ENCODE measurements at places on chromosomes 2 and 18. TPM values are rescaled to one million over a fixed set of nuclear protein-coding genes. Genes with fewer than 3 reads are reported as not detected.

DNA sequence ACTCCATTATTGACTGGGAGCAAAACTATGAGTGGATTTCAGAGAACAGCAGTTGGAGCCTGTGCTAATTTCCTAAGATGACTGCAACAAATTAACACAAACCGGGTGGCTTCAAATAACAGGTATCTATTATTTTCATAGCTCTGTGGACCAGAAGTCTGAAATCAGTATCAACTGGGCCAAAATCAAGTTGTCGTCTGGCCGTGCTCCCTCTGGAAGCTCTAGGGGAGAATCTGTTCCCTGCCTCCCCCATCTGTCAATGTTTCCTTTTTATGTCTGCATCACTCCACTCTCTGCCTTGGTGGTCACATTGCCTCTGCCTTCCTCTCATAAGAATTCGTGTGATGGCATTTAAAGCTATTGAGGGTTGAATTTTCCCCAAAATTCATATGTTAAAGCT lies 269.8 kb downstream of the TMX3 start:
- no peak overlapping the region for H3K27ac ChIP-seq
- DNase-seq, result no peak
- no peaks in the 10 kb centered on the region for H3K36me3 ChIP-seq
- H3K27me3 ChIP-seq, result no peaks in the 10 kb centered on the region
- H3K4me1 ChIP-seq, result no peaks in the 10 kb centered on the region

DNA sequence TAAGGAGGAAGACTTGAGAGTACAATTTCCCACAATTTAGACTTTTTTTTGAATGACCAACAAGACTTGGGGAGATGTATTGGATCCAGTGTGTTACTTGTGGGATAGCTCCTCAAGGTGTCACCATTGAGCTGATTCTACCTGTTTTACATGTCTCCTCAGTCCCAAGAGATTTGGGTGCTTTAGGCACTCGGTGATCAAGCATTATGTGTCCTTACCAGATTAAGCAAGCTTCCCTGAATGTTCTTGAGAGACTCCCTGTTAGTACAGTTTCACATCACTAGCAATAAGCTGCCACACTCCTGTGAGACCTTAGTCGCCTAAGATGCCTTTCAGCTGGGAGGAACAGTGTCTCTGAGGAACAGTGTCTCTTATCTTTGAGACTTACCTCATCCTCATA lies 384.3 kb upstream of the SYT4 start:
- H3K27ac ChIP-seq, result no peak overlapping the region
- no peaks in the 10 kb centered on the region for H3K4me1 ChIP-seq
- H3K36me3 ChIP-seq, result no peaks in the 10 kb centered on the region
- no peak overlapping the region for H3K4me3 ChIP-seq
- no peaks in the 10 kb centered on the region for H3K27me3 ChIP-seq

Gene ZNF892
- total RNA-seq, result 13.6 TPM

GRCh38 chr2:64065516-64065915 lies 46.3 kb upstream of the VPS54 start:
- H3K27me3 ChIP-seq, result no peaks in the 10 kb centered on the region
- DNase-seq, result no peak
- no peak overlapping the region for H3K4me3 ChIP-seq
- no peaks in the 10 kb centered on the region for H3K36me3 ChIP-seq
- H3K4me1 ChIP-seq, result peaks cover 22% of the 10 kb centered on the region

Measured in upper lobe of left lung (tissue), 6 donors.